ENCODE measurements at places on chromosomes 3 and 15. TPM values are rescaled to one million over a fixed set of nuclear protein-coding genes. Genes with fewer than 3 reads are reported as not detected.

GRCh38 chr3:50630877-50631276 lies 13.9 kb downstream of the MAPKAPK3 start:
- no peak overlapping the region for H3K4me3 ChIP-seq
- peak overlapping the region; percentile 80 for H3K27ac ChIP-seq
- H3K27me3 ChIP-seq: no peaks in the 10 kb centered on the region
- no peaks in the 10 kb centered on the region for H3K36me3 ChIP-seq
- peaks cover 35% of the 10 kb centered on the region for H3K4me1 ChIP-seq

The C3orf22 gene
- not detected for total RNA-seq

DNA sequence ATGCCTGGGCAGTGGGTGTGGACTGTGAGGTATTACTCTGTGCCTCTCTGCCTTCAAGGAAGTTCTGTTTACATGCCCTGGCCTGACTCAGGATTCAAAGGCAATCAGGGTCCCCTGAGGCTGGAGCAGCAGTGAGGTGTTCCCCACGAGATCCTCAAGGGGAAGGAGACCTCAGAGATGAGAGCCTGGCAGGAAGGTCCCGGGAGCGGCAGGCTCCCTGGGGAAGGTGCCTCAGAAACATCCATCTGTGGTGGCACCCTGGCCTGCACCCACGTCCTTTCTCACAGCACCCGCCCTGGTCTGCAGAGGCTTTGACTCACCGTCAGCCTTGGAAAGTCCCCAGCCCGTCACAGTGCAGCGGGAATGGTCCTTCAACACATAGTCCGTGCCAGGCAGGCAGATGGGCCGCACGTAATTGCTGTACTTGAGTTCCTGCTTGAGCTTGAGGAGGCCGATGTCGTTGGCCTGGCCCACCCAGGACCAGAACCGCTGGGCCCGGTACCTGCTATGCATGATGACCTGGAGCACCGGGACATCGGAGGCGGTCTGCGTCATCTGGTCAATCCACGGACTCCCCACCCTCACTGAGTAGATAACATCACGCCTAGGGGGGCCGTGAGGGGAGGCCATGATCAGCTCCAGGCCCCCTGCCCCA lies 3.6 kb downstream of the PRSS50 start:
- peak; percentile 37 for DNase-seq
- H3K27me3 ChIP-seq: no peaks in the 10 kb centered on the region
- no peaks in the 10 kb centered on the region for H3K4me1 ChIP-seq
- no peaks in the 10 kb centered on the region for H3K36me3 ChIP-seq

GRCh38 chr3:64247991-64248646 lies 22.9 kb upstream of the PRICKLE2 start:
- H3K4me3 ChIP-seq: no peak overlapping the region
- H3K27ac ChIP-seq: peak overlapping the region; percentile 85
- no peaks in the 10 kb centered on the region for H3K36me3 ChIP-seq
- peaks cover 63% of the 10 kb centered on the region for H3K4me1 ChIP-seq
- no peaks in the 10 kb centered on the region for H3K27me3 ChIP-seq

DNA sequence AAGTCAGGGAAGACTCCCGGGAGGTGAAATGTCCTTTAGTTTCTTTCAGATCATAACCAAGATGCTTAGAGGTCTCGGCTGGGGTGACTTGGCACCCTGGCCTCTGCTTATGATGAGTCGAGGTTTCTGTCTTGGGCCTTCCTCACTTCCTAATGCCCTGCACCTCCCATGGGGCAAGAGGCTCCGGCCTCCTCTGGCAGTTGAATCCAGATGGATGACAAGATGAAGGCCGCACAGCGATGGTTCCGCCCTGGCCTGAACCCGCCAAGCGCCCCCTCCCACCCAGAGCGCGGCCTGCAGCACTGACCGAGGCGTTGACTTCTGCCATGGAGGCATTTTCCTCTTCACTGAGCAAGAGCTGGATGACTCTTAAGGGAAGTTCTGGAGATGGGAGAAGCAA lies 31.3 kb downstream of the MUC20 start:
- no peak overlapping the region for H3K27ac ChIP-seq
- peaks cover 14% of the 10 kb centered on the region for H3K27me3 ChIP-seq
- no peak for DNase-seq
- H3K36me3 ChIP-seq: no peaks in the 10 kb centered on the region

- no peak for DNase-seq
- H3K27me3 ChIP-seq: peaks cover 4% of the 10 kb centered on the region
- H3K36me3 ChIP-seq: no peaks in the 10 kb centered on the region
- H3K4me1 ChIP-seq: no peaks in the 10 kb centered on the region
Measured at GRCh38 chr3:34421762-34422161, 623.3 kb downstream of the PDCD6IP start.

DNA sequence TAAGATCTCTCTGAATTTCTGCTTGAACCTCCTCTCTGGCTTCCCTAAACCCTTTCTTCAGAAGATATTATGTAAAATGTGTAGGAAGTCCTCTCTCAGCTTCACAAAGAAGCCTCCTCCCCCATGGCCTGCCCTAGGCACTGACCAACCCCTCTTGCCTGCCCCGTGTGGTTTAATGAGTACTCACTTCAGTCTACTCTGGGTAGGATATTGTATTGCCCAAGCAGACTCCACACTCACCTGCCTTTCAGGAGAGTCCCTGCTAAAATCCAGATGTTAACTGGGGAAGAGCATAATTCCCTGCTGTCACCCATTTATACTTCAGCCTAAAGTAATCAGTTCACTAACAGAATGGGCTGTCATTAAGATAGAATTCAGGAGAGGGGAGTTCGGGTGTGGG lies 2.6 kb upstream of the AGBL1 start:
- no peaks in the 10 kb centered on the region for H3K36me3 ChIP-seq
- peaks cover 29% of the 10 kb centered on the region for H3K27me3 ChIP-seq
- no peaks in the 10 kb centered on the region for H3K4me1 ChIP-seq
- no peak overlapping the region for H3K4me3 ChIP-seq
- no peak overlapping the region for H3K27ac ChIP-seq
- no peak for DNase-seq

The DPP8 gene
- 27.4 TPM for total RNA-seq

DNA sequence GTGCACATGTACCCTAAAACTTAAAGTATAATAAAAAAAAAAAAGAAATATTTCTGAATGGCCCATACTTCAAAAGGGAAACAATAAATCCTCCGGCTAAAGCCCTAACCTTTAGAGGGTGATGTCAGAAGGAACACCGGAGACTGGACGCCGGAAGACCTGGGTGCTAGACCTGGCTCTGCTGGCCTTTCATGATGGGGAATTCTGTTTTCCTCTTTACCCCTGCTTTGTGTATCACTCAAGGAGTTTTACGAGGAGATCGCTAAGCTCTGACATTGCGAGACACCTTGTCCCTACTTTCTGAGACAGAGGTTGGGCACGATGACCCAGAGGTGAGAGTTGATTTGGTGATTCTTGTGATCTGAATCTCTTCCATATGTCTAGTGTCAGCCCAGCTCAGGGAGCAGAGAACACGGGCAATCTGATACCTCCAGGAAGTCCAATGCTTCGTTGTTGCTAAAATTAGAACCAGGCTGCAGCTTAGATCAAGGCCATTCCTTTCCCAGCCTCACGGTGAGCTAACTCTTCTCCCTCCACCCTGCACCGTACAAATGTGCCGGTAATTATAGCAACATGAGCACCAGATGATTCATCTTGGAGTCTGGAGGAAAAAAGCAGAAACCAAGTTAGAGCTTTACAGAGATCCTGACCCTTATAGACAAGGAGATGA lies 42.0 kb upstream of the CFAP161 start:
- no peak overlapping the region for H3K4me3 ChIP-seq
- DNase-seq: no peak
- H3K36me3 ChIP-seq: no peaks in the 10 kb centered on the region
- H3K27me3 ChIP-seq: peaks cover 40% of the 10 kb centered on the region

GRCh38 chr3:152786977-152787681 lies 47.8 kb upstream of the P2RY1 start:
- no peaks in the 10 kb centered on the region for H3K4me1 ChIP-seq
- H3K36me3 ChIP-seq: peaks cover 11% of the 10 kb centered on the region
- H3K27me3 ChIP-seq: no peaks in the 10 kb centered on the region
- no peak for DNase-seq
- H3K4me3 ChIP-seq: no peak overlapping the region

GRCh38 chr15:23877502-23878412 lies 190.7 kb upstream of the NDN start:
- H3K27ac ChIP-seq: no peak overlapping the region
- DNase-seq: peak; percentile 77
- H3K27me3 ChIP-seq: peaks cover 16% of the 10 kb centered on the region
- H3K4me3 ChIP-seq: peak overlapping the region; percentile 29

The GHSR gene
- not detected for total RNA-seq

The SLC9A9 gene
- total RNA-seq: 2.7 TPM
